ENCODE measurements at places on chromosomes 3 and 15. TPM values are rescaled to one million over a fixed set of nuclear protein-coding genes. Genes with fewer than 3 reads are reported as not detected.

GRCh38 chr15:52441841-52442240 is 86.8 kb downstream of the MYO5A start:
- H3K27me3 ChIP-seq = no peaks in the 10 kb centered on the region
- H3K4me1 ChIP-seq = peaks cover 12% of the 10 kb centered on the region
- no peak overlapping the region for H3K27ac ChIP-seq
- DNase-seq = no peak
- H3K4me3 ChIP-seq = no peak overlapping the region
- peaks cover 10% of the 10 kb centered on the region for H3K36me3 ChIP-seq

- peaks cover 28% of the 10 kb centered on the region for H3K4me1 ChIP-seq
- H3K4me3 ChIP-seq = no peak overlapping the region
- H3K27ac ChIP-seq = peak overlapping the region; percentile 71
- no peaks in the 10 kb centered on the region for H3K27me3 ChIP-seq
- peaks cover 37% of the 10 kb centered on the region for H3K36me3 ChIP-seq
Measured at GRCh38 chr15:74626336-74626735, 10.7 kb downstream of the CLK3 start.

DNA sequence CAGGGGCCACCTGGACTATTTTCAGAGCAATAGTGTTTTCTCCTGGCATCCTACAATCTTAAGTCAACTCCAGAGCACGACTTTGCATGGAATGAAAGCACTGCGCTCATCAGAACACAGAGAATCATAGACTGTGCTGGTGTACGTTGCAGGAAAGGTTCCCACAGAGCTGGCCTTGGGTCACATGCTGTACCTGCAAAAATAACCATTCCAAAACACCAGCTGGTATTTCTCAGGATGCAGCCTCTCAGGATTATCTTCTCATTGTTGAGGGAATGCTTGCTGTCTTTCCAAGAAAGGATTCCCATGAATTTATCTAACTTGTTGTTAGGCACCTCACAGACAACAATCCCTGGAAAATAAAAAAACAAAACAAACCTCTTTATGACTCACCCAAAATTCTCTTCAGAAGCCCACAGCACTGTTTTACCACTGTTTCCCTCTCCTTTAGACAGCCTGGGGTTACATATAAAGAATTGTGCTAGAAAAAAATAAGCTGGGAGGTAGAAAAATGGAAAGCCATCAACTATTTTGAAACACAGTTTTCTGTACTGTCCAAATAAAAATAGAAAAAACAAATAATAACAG is 131.7 kb downstream of the ATP8B4 start:
- no peak overlapping the region for H3K27ac ChIP-seq
- no peak overlapping the region for H3K4me3 ChIP-seq
- DNase-seq = no peak

DNA sequence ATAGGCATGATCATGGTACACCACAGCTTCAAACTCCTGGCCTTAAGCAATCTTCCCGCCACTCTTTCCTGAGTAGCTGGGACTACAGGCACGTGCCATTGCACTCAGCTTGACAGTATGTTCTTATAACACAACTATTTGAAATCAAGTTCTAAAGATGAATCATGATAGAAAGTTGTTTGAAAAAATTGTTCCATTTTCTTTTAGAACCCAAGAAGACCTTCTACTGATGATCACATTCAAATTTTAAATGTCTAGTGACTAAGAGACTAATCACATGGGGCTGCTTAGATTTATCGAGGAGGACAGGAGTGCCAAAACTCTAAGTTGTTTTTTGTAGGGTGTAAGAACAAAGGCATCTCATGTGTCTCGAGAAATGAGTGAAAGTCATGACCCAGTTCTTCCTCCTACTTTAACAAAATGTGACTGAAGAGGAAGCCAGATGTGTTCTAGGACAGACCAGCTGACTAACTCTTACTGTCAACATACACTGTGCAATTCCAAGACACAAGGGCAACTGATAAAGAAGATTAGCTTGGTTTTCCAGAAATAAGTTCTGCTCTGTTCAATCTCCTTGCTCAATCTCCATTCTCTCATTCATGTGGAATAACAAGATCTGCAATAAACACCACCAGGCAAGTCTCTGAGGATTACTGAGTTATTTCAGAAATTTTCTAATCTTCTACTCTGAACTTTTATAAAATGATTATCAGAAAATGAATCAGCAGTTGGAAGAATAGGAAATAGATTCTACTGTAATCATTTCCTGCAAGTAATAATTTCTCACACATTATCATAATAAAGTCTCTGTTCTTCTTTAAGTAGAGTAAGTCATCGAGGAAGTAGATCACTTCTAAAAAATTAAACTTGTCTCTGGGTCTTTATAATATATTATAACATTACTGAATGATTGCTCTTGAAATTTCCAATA is 122.6 kb upstream of the CCNL1 start:
- H3K4me1 ChIP-seq = no peaks in the 10 kb centered on the region
- no peak overlapping the region for H3K4me3 ChIP-seq
- no peak for DNase-seq
- no peaks in the 10 kb centered on the region for H3K27me3 ChIP-seq

- no peaks in the 10 kb centered on the region for H3K4me1 ChIP-seq
- H3K4me3 ChIP-seq = no peak overlapping the region
- no peak for DNase-seq
- no peaks in the 10 kb centered on the region for H3K36me3 ChIP-seq
- H3K27me3 ChIP-seq = peaks cover 4% of the 10 kb centered on the region
Measured at GRCh38 chr3:61960976-61961375, 399.6 kb downstream of the PTPRG start.

- DNase-seq = no peak
- H3K4me3 ChIP-seq = no peak overlapping the region
- no peak overlapping the region for H3K27ac ChIP-seq
- no peaks in the 10 kb centered on the region for H3K36me3 ChIP-seq
- peaks cover 9% of the 10 kb centered on the region for H3K27me3 ChIP-seq
Measured at GRCh38 chr3:11953778-11954177, 50.4 kb upstream of the SYN2 start.

GRCh38 chr3:157423337-157423736 is 13.3 kb upstream of the PTX3 start:
- no peak overlapping the region for H3K4me3 ChIP-seq
- no peak for DNase-seq
- H3K36me3 ChIP-seq = no peaks in the 10 kb centered on the region
- no peaks in the 10 kb centered on the region for H3K27me3 ChIP-seq
- H3K27ac ChIP-seq = no peak overlapping the region
- H3K4me1 ChIP-seq = no peaks in the 10 kb centered on the region

RAB6B gene
- 0.39 TPM for total RNA-seq

- peak; percentile 66 for DNase-seq
Measured at GRCh38 chr3:129001806-129002572, 885 bp downstream of the EFCC1 start.

CPA3 gene
- total RNA-seq = not detected

BLM gene
- total RNA-seq = 36.6 TPM

GRCh38 chr3:32401126-32401525 is 9.5 kb downstream of the CMTM7 start:
- peaks cover 18% of the 10 kb centered on the region for H3K36me3 ChIP-seq
- H3K4me3 ChIP-seq = peak overlapping the region; percentile 93
- H3K4me1 ChIP-seq = peaks cover 50% of the 10 kb centered on the region
- H3K27ac ChIP-seq = peak overlapping the region; percentile 99
- DNase-seq = no peak

DNA sequence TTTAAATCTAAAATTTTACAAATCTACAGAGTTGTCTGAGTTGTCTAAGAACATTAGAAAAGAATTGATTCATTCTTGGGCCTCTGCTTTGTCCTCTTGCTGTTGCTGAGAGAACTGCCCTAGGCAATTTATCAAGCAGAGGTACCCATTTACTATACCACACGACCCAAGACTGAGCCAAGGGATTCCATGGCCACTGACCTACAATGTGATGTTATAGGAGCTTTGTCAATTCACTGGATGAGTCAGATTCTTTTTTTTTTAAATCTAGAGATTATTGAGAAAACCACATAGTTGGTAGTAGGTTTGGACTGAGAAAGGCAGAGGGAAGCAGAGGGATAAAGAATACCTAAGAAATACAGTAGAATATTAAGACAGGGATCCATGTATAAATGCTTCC is 55.3 kb downstream of the TRAT1 start:
- H3K27me3 ChIP-seq = no peaks in the 10 kb centered on the region
- no peak overlapping the region for H3K4me3 ChIP-seq
- DNase-seq = no peak
- H3K27ac ChIP-seq = no peak overlapping the region
- peaks cover 5% of the 10 kb centered on the region for H3K36me3 ChIP-seq
- H3K4me1 ChIP-seq = no peaks in the 10 kb centered on the region

DNA sequence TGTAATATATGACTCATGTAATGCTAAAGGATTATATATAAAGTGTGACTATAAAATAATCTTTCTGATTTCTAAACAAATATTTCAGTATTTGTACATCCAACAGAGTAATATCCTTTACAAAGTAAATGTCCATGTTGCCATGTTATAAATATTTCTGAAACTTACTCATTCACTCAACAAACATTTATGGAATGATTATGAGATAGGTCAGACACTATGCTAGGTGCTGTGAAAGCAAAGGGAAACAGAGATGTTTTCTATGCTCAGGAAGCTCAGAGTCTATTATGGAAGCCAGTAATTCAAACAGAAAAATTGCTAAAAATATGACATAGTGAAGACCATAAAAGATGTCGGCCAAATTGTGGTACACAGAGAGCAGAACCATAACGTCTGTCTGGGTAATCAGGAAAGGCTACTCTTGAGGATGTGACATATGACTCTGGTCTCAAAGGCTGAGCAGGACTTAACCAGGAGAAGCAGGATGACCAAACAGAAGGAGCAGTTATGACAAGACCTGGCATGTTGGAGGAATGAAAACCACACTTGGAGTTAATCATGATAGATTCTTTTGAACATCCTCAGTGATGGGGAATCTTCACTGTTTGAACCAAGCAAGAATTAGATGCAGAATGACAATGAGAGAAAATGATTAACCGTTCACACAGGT is 39.0 kb upstream of the MYO5C start:
- DNase-seq = no peak
- peaks cover 29% of the 10 kb centered on the region for H3K4me1 ChIP-seq
- no peak overlapping the region for H3K27ac ChIP-seq
- no peaks in the 10 kb centered on the region for H3K27me3 ChIP-seq

GRCh38 chr3:118080889-118081288 is 953.8 kb downstream of the IGSF11 start:
- no peaks in the 10 kb centered on the region for H3K36me3 ChIP-seq
- no peaks in the 10 kb centered on the region for H3K4me1 ChIP-seq
- H3K4me3 ChIP-seq = no peak overlapping the region

ANKUB1 gene
- total RNA-seq = not detected

CCRL2 gene
- total RNA-seq = 14.4 TPM

TMEM108 gene
- total RNA-seq = not detected

DUOX1 gene
- total RNA-seq = not detected

DNA sequence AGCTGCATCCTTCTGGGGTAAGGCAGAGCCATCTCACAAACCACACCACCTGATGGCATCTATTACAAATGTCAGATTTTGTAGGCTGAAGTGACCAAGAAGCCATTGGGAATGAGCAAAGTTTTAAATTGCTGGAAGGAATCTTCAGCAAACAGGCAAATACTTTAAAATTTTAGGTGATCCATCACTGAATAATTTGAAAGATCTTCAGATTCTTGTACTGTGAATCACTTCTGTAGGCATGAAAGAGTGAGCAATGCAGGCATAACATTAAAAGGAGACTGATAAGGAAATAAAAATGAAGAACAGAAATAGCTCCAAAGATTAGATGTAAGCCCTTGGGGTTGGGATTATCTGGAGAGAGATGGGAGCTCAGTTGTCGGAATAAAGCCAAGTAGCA is 36.0 kb upstream of the ALDH1L1 start:
- no peak for DNase-seq
- H3K36me3 ChIP-seq = no peaks in the 10 kb centered on the region
- H3K27ac ChIP-seq = no peak overlapping the region
- H3K4me3 ChIP-seq = no peak overlapping the region
- peaks cover 70% of the 10 kb centered on the region for H3K27me3 ChIP-seq

KIF7 gene
- 0.14 TPM for total RNA-seq

DNA sequence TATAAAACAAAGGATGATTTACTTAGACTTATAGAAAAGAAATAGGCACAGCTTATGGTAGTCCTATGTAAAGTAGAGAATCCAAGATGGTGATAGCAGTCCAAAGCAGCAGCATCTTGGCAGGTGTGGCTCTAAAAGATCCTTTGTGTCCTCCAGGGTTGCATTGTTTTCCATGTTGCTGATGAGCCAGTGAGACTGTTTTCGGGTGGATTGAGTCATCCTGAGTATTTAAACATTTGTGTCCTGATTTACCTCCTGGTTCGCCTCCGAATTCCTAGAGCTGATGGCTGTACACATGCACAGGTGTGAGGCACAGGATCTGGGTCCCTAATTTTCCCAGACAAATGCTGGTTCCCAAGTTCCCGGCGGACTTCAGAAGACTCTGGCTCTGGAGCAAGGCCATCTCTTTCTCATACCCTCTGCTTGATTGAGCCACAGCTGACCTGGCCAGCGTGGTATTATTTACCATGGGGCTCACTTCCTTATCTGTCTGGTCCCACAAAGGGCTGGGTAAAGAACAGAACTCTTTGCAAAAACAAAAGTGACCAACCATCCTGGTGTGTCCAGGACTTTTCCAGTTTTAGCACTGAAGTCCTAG is 51.0 kb downstream of the ARNT2 start:
- no peak overlapping the region for H3K27ac ChIP-seq
- H3K36me3 ChIP-seq = no peaks in the 10 kb centered on the region
- no peaks in the 10 kb centered on the region for H3K4me1 ChIP-seq

All from activated naive CD8-positive, alpha-beta T cell treated with anti-CD3 and anti-CD28 coated beads, Interleukin-2, amount 10 ng/mL, durations not matched to agents 7 days and 5 days (primary cell).